NCI-H1694 treated with DMSO at 0.1 percent for 48 hours (cell line): ENCODE measurements at places on chromosomes 3 and 15.

DNA sequence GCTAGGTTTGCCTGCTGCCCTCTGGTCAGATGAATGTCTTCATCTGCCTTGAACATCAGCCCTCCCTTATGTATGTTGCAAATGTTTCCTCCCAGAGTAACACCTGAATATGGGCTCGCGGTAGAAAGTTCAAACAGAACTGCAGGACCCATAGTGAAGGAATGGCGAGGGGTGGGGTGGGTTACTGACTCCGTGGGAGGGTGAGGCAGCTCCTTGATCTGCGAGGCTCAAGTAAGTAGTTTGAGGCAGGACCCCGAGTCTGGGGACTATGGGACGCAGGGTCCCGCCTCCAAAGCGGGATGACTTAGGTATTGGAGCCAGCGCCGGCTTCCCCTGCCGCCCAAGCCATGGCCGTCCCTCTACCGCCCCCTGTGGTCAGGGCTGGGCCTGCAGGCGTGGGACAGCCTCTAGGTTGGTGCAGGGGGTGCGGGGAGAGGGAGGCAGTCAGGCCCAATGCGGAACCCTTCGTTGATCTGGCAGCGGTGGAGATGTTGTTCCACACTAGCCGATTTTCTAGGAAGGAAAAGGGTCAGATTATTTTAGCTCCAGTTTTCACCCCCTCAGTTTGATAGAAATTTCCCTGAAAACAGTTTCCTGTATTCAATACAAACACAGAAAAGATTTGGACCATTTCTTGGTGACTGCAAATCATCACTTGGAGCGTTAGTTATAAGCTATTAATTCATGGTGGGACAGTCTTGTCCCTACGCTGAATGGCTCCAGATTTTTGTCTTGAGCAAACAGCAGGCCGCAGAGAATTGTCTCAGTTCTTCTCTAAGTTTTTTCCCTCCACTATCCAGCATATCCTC lies 72.3 kb downstream of the CORO2B start:
- DNase-seq: no peak

DNA sequence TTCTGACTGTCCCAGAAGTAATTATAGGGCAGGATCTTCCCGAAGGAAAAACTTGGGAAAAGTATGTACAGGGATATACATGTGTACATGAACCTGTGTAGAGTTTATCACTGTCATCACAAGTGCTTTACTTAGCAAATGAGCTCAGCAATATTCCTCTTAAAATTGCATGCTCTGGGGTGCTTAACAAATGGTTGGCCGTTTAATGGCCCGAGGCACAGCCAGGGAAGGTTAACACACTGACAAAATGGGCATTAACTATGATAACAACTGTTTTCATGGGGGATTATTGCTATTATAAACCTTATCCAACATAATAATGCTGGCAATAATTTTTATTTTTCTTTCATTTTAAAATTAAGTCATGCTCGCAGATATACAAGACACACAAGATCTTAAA lies 459.3 kb downstream of the TUSC7 start:
- no peak for DNase-seq

DNA sequence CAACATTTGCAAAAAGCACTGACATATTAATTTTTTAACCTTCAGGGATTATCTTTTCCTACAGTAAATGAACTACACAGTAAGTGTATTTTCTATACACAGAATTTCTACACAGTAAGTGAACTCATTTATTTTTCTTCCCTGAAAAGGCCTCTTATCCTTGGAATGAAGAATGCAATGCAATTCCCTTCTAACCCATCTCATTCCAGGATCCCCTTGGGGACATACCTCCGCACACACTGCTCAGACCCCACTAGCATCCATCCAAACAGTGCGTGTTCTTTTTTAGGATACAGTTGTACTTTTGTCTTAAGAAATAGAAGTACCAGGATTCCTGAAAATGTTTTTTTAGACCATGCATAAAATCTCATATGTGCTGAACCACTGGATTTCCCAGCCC lies 152.8 kb downstream of the UACA start:
- no peak for DNase-seq

GRCh38 chr3:173135059-173135458 lies 6.0 kb downstream of the SPATA16 start:
- no peak for DNase-seq

DNA sequence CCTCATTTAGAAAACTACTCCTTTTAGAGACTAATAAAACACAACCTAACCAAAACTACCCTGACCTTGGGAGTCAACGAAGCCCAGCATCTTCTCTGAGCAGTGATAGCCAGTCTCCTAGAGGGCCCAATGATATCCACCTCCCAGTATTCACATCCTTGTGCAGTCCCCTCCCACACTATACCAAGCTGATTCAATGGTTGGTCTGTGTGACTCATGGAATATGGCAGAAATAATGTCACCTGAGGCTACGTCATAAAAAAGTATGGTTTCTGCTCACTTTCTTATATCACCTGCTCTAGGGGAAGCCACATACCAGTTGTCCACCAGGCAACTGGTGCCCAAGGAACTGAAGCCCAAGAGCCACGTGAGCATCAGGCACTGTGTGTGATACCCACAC lies 21.4 kb upstream of the USF3 start:
- DNase-seq: no peak

DNA sequence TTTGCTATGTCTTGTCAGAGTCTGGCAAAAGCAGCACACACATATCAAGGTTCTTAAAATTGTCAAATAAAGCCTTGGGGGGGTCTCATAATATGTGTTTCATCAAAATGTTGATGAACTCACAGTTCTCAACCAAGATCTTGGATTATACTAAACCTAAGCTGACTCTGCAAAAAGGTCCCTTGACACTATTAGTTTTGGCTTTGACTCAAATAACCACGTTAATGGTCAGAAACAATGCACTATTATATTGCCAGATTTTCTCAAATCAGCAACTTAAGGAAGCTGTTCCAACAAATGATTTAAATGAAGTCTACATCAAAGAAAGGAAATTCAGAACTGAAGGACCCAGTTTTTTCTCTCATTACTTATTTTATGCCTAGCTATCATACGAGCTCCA lies 1063.9 kb downstream of the ROBO1 start:
- DNase-seq: no peak

DNA sequence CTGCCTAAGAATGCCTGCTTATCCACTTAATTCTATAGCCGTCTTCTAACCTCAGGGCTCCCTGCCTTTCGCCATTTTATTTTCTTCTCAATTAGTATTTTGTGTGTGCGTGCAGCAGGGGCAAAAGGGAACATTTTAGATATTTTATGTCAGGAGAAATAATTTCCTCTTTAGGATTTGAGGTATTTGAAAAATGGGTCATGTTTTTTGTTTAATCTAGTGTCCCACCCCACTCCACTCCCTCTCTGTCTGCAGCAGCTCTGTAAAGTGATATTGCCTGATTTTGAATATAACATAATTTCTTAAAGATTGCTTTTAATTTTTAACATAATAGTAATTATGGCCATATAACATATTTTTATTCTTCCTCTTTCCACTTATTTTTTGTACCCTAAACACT lies 593.2 kb upstream of the DPPA4 start:
- DNase-seq: no peak

DNA sequence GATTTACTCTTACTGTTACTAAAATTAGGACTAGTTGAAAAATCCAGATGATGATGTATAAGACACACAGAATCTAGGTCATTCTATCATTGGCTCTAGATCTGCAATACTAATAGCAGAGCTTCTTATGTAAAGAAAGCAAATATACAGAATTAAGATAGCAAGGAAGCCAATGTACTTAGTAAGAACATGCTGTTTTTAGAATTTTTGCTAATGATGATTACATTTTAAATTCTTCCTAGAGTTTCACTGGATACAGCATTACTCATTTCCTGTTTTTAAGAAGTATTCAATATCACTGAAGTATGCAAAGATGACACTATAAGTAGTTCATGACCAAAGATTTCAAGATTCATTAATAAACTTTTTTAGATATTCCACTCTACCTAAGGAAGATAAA lies 60.7 kb downstream of the CFAP20DC start:
- DNase-seq: no peak

GRCh38 chr15:101256757-101257156 lies 4.9 kb upstream of the CHSY1 start:
- no peak for DNase-seq

- DNase-seq: no peak
Observed at GRCh38 chr15:83398626-83399025, 48.5 kb upstream of the SH3GL3 start.

GRCh38 chr15:36358523-36358922 lies 220.9 kb upstream of the CDIN1 start:
- DNase-seq: no peak

DNA sequence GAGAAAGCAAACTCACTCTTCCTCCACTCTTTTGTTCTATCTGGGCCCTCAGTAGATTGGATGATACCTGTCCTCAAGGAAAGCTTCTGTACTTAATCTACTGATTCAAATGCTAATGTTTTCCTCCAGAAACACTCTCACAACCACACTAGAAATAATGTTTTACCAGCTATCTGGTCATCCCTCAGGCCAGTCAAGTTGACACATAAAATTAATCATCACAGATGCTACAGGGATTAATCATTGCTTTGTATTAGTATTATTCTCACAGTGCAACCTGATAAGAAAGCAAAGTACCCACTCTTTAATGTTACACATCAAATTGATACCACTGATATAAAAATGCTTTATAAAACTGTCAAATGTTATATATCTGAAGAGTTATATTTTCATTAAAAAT lies 52.9 kb upstream of the ARL6 start:
- no peak for DNase-seq

- no peak for DNase-seq
Observed at GRCh38 chr15:81011593-81011992, 10.9 kb downstream of the TLNRD1 start.

DNA sequence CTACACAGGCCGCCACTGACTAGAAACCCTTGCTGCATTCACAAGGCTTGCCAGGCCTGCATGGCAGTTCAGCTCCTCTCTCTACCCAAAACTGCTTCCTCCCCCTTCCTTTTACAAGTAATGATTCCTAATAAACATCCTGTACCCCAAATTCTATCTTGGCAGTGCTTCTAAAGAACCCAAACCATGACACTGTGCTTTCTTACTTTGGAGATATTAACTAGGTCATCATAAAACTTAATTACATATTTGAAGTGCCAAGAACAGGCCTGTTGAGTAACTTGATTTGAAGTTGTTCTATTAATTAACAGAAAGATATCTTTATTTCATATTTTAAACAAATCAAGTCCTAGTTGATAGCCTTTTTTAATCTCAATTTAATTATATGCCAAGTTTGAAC lies 88.4 kb downstream of the THBS1 start:
- DNase-seq: no peak

- DNase-seq: no peak
Observed at GRCh38 chr3:30988769-30989168, 94.3 kb upstream of the GADL1 start.

GRCh38 chr3:183446838-183447205 lies 18.4 kb upstream of the MCF2L2 start:
- no peak for DNase-seq

GRCh38 chr3:10551139-10551538 lies 45.8 kb upstream of the ATP2B2 start:
- DNase-seq: no peak

GRCh38 chr3:127678611-127679533 lies 6.1 kb downstream of the ABTB1 start:
- no peak for DNase-seq

DNA sequence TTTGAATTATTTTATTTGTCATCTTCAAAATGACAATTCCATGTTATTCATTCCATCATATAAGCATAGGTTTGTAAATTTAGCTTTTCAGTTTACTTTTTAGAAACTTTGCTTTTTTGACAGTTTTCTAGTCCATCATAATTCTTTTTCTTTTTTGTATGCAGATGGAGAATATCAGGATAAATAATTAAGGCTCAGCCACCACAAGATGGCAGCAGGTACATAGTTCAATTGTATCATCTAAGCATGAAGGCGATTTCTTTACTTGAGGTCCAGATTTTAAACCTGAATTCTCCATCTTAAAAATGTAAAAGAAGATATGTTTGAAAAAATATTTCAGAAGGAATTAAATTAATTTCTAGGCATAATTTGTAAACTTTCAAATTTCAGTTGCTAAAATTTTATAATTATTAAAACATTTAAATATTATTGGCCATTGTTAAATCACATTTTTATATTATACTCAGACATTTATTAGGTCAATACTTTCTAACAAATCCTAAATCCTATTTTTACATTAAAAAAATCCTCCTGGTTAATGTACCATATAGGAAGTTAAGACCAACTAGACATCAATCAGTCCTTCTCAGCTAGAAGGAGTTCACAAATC lies 15.1 kb downstream of the PLSCR5 start:
- DNase-seq: peak; percentile 65

DNA sequence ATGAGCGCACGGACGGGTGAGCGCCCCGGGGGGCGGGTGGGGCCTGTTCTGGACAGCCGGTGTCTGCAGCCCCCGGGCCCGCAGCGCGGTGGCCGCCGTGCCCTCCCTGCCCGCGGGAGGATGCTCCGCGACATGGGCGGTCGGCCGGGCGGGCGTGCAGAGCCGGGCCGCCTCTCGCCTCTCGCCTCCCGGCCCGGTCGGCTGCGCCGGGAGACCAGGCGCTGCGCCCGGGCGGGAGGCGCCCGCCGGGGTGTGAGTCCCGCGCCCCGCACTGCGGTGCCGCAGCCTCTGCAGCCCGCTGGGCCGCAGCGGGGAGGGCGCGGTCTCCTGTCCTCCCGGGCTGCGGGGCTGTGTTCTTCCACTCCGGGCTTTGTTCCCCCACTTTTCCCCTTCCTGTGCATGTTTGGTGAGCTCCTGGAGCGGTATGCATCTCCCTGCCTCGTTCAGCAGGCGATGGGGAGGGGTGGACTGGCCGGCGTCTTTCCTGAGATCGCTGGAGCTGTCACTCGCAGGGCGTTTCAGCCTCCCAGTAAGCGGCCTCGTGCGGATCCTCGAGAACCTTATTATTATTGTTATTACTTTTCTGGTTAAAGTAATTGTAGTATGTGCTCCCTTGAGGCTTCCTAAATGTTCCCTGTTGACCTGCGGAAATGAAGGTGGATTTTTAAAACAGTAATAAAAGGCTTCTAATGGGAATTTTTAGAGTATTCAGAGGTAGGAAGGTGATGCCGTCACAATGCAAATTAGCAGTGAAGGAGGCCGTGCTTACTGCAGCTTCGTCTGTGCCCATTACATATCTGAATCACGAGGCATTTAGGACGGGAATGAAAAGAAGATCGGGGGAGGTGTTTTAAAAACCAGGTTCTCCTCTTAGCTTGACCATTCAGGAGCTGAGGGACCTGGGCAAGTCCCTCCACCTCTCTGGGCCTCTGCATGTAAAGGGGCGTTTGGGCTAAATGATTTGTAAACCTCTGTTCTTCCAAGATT lies 593 bp downstream of the TMOD2 start:
- DNase-seq: no peak

- DNase-seq: no peak
Observed at GRCh38 chr3:72111265-72112205, 326.6 kb upstream of the PROK2 start.

DNA sequence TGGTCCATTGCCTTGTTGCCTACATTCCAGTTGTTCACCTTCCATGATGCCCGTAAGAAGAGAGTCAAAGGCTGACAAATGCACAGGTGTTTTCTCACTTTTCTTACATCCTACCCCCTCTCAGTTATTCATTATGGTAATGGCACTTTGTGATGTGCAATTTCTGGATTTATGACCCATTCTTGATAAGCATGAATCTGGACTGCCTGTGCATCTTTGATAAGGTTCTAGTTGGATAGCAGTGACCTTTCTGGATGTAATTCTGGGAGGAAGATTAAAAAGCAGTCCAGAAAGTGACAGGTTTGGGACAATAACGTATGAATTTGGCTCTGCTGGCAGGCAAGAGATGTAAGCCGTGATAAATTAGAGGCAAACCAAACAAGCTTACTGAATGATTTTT lies 101.5 kb downstream of the ROBO2 start:
- no peak for DNase-seq
